ENCODE measurements at places on chromosomes 3 and 15. TPM values are rescaled to one million over a fixed set of nuclear protein-coding genes. Genes with fewer than 3 reads are reported as not detected.

The ITIH1 gene
- total RNA-seq = not detected

DNA sequence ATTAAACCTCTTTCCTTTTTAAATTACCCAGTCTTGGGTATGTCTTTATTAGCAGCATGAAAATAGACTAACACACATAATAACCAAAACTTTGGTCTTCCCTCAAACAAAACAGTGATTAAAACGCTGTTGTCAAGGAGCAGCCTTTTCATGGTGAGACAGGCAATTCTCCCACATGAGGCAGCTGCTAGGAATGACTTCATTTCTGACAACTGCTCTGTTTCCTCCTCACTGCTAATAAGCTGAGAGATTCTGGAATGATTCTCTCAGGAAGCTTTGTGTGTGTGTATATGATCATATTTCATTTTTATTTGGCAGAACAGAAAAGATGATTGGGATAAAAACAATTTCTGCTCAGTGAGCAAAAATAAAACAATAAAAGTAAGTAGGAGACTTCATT is 580.6 kb upstream of the ADAMTS9 start:
- no peak overlapping the region for H3K27ac ChIP-seq
- no peak overlapping the region for H3K4me3 ChIP-seq
- no peaks in the 10 kb centered on the region for H3K36me3 ChIP-seq
- DNase-seq = no peak
- no peaks in the 10 kb centered on the region for H3K4me1 ChIP-seq

The TRH gene
- 0.97 TPM for total RNA-seq

The ANKUB1 gene
- not detected for total RNA-seq

The CTXN2 gene
- not detected for total RNA-seq

The SETMAR gene
- total RNA-seq = 39.8 TPM

DNA sequence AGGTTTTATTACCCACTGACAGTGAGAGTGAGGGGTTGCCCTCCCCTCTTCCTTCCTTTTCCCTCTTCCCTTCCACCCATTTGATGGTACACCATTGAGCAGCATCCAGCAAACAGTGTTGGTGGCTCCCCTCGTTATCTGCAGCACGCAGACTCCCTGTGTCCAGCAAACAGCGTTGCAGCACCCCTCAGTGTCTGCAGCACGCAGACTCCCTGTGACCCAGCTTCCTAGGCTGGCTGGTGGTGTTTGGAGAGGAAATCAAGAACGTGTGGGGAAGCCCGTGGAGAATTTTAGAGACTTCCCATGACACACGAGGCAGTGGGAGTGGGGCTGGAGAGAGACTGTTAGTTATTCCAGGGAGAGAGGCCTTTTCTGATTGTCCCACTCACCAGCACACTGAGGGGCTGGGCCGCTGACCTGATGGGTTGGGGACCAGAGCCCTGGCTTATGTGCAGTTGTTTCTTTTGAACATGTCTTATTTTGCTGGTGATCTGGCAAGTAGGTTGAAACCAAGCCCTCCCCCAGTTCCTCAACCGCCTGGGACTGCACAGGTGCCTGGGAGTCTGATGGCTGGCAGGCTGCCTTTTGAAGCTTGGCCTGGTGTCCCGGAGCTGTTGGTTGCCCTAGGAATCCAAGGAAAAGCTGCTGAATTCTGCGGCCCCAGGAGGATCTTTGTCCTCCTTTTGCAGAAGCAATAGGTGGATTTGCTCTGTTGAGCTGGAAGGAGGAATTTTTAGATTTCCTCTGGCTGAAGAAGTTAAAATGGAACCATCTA is 19.0 kb downstream of the APBA2 start:
- no peaks in the 10 kb centered on the region for H3K27me3 ChIP-seq
- no peak for DNase-seq
- H3K4me1 ChIP-seq = no peaks in the 10 kb centered on the region
- no peak overlapping the region for H3K4me3 ChIP-seq
- H3K36me3 ChIP-seq = no peaks in the 10 kb centered on the region
- H3K27ac ChIP-seq = no peak overlapping the region

DNA sequence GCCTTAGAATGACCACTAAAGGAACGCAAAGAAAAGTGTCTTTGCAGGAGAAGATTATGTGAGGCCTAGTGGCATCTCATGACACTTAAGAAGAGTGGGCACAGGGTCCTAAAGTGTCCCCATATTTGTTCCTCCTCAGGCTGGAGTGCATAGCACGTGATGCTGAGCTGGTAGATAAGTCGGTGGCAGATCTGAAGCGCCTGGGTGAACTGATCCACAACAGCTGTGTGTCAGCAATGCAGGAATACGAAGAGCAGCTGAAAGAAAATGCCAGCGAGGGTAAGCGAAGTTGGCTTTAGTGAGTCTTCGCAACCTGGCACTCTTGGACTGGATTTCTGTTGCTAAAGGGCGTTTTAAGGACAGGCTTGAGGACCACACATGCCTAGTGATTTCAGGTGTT is 92.6 kb downstream of the CHD2 start:
- H3K27me3 ChIP-seq = no peaks in the 10 kb centered on the region
- no peak overlapping the region for H3K4me3 ChIP-seq
- H3K4me1 ChIP-seq = no peaks in the 10 kb centered on the region
- no peak overlapping the region for H3K27ac ChIP-seq

DNA sequence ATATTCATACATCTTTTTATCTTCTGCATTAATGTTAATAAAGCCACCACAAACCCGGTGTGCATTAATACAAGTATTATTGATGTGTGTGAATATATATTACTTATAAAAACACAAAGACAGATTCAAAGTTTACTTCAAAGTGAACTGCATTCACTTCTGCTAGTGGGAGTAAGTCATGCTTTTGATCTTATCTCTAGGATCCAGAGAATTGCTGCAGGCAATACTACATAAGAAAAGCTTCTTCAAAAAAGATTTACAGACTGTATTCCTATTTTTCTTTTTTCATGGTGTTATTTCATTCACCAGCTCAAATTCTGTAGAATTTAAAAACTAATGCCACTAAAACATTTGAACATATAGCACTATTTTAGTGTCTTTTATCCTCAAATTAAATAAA is 87.5 kb upstream of the CBLB start:
- H3K36me3 ChIP-seq = no peaks in the 10 kb centered on the region
- no peak for DNase-seq
- H3K27ac ChIP-seq = no peak overlapping the region
- H3K27me3 ChIP-seq = no peaks in the 10 kb centered on the region
- H3K4me1 ChIP-seq = no peaks in the 10 kb centered on the region

- H3K27ac ChIP-seq = no peak overlapping the region
- DNase-seq = no peak
- H3K4me1 ChIP-seq = no peaks in the 10 kb centered on the region
- H3K27me3 ChIP-seq = peaks cover 42% of the 10 kb centered on the region
- no peaks in the 10 kb centered on the region for H3K36me3 ChIP-seq
These were observed 2.5 kb upstream of the EOMES start for GRCh38 chr3:27724459-27725197.

DNA sequence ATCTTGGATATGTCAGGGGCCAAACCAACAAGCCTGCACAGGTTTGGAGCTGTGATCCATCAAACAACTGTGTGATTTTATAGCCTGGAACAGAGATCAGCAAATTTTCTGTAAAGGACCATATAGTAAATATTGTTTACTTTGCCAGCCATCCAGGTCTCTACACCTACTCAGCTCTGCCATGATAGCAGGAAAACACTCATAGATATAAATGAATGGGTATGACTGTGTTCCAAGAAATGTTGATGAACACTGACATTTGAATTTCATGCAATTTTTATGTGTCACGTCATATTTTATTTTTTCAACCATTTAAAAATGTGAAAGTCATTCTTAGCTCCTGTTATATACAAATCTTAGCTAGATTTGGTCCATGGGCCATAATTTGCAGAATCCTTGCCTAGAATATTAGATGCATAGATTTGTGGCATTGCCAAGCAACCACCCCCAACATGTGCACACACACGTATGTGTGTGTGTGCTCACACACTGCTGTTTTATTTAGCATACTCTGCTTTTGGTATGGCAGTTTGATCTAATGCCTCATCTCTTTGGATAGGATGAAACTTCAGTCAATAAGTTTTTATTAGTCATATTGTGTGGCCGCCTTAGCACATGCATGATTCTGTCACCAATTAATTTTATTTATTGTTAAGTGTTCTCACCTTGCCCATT is 6.4 kb downstream of the ATXN7 start:
- DNase-seq = no peak
- H3K4me3 ChIP-seq = no peak overlapping the region

All from prostate gland (tissue), 2 donors.